ENCODE measurements at places on chromosomes 6 and 20.

DNA sequence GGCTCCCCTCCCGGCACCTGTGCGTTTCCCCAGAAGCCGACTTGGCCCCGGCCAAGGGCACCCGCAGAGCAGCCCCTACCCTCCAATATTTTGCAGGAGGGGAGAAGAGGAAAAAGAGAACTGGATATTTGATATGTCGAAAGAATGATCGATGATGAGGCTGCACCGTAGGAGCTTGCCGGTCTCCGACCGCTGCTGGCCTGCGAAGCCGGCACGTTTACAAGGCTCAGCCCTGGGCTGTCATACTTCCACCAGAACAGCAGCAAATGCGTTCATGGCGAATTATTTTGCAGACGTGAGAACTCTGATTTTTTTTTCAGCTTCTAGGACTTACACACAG lies 296.7 kb downstream of the TFAP2C start:
- DNase-seq, result no peak

GRCh38 chr6:54646069-54646950 lies 200.3 kb upstream of the FAM83B start:
- DNase-seq, result peak; percentile 71

DNA sequence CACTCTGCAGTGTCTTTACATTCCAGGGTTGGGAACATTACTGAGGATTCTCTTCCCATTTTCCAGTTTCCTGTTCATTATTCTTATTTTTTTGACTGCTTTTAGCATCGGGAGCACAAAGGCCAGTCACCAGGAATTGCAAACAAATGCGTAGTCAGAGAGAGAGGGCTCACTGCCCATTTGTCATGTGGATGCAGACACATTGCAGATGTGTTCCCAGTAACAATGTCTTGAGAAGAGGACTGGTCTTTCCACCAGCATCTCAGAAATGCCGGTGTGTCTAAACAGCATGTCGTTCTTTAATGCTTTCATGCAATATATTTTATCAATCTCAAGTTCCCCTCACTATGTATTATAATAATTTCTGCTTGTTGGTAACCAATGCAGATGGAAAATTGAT lies 952 bp upstream of the TAAR6 start:
- no peak for DNase-seq

DNA sequence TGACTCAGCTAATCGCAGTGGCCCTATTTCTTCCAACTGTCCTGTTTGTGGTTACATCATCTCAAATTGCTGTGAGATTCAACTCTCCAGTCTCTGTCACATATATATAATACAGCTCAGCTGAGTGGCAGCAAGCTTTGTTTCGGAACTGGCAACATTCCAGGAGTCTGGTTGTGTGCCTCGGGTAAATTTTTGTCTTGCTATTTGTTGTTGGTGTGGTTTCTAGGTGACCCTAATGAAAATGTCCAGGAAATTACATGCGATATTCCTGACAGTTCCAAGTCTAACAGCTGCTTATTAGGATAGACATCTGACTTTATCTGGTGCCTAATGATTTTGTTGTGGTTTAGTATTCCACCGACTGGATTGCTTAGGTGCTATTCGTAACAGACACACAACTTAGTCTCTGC lies 581.8 kb downstream of the CD109 start:
- peak; percentile 47 for DNase-seq

DNA sequence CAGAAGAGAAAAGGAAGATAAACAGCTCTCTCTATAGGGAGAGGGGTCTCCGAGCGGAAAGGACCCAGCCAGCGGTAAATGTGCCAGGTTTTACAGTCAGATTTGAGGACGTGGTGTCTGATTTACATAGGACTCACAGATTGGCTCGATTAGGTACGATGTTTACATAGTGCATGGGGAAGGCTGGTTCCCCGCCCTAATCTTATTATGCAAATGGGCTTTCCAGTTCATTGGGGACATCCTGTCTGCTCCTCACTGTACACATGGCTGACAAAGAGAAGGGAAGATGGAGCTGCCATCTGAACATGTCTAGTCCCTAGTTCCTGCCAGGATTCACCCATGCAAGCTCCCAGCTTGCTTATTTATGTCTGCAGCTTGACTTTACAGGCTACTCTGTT lies 119.9 kb downstream of the RNF144B start:
- no peak for DNase-seq

DNA sequence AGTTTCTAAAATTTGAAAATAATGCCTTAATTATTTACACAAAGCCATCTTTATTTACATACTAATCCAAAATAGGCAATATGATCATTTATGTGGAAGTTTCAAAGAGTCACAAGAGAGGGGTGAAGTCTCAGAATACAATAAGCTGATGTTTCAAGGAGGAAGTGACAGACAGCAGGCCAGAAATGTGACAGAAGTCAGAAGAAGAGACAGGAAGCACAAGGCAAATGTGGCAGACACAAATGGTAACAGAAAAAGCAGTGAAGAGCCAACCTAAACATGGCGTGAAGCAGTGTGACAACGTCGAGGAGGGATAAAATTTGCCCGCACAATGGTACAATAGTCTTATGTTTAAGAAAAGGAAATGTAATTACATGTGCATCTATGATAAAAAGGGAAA lies 59.8 kb downstream of the SHPRH start:
- DNase-seq, result no peak

GRCh38 chr20:46897328-46897880 lies 2.8 kb downstream of the EYA2 start:
- no peak for DNase-seq

DNA sequence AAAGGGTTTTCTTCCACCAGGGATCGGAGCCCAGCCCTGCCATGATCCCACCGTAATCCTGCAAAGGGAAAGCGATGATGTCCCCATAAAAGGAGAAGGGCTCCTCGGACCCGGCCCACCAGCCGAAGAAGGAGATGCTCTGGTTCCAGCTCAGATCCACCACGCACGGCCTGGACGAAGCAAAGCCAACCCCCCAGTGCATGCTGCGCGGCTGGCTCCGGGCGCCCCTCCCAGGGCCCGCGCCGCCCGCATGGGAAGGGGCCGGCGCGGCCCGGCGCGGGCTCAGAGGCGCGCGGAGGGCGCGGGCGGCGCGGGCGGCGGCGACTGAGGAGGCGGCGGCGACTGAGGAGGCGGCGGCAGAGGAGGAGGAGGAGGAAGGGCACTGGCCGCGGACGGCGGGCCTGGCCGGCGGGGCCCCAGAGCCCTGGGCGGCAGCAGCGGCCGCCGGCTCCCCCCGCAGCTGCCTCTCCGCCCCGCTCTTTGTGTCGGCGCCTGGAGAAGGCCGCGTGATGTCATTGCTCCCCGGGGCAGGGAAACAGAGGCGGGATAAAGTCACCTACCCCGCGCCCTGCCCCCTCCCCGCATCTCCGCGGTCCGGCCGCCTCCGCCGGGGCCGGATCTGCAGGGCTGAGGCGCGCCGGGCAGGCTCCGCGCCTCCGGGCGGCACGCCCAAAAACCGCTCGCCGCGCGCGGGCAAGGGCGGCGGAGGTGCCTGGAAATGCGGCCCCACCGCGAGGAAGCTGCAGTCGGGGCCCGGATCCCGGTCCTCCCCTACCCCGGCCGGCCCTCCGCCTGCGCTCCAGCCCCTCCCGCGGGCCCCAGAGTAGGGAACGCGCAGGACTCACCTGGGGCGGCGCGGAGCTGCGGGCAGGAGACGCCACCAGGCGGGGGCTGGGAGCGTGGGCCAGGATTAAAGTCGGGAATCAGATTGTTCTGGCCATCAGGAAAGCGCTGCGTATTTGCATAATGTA lies at the start of gene FAXC:
FAXC (minus strand) TSS at position 504 of the 971 bp plus-strand sequence; CDS start at position 202, 302 bp downstream.
- peak; percentile 85 for DNase-seq

GRCh38 chr6:30200551-30201281 lies 12.5 kb downstream of the TRIM26 start:
- DNase-seq, result no peak

DNA sequence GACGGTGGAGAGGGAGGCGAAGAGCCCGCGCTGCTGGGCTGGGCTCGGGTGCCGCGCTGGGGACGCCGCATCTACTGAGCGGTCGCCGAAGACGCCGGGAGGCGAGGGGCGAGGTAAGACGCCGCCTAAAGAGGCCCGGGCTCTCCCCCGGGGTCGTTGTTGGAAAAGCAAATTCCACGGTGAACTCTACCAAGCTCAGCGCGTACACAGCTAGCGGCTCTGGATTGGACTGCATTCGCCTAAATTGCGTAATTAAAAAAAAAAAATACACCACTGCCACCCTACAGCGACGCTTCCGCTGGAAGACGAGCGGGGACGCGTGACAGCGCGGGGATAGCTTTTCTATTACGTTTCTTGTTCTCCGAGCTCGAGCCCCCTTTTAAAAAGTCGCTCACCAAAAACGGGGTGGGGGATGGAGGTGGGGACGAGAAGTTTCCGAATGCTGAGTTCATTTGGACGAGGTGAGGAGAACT lies 92.0 kb upstream of the PRDM1 start:
- DNase-seq, result no peak

DNA sequence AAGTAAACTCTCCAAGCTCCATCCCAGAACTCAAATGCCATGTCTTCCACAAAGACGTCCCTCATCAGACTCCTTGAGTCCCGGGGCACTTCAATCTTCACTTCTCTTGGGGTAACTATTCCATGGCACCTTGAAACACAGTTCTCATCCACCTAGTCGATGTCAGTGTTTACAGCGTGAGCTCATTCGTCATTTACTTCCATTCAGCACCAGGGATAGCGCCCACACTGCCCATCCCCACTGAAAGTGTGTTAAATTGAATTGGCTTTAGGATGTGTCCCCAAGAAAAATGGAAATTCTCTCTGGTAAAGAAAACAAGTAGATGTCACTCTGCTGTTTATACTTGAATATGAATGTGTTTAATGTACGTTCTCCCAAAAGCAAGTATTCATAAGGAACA lies 31.3 kb downstream of the KCNK15 start:
- DNase-seq, result no peak

GRCh38 chr6:82712826-82713225 lies 349.2 kb downstream of the TPBG start:
- no peak for DNase-seq

GRCh38 chr20:24056491-24056890 lies 67.9 kb upstream of the GGTLC1 start:
- no peak for DNase-seq

DNA sequence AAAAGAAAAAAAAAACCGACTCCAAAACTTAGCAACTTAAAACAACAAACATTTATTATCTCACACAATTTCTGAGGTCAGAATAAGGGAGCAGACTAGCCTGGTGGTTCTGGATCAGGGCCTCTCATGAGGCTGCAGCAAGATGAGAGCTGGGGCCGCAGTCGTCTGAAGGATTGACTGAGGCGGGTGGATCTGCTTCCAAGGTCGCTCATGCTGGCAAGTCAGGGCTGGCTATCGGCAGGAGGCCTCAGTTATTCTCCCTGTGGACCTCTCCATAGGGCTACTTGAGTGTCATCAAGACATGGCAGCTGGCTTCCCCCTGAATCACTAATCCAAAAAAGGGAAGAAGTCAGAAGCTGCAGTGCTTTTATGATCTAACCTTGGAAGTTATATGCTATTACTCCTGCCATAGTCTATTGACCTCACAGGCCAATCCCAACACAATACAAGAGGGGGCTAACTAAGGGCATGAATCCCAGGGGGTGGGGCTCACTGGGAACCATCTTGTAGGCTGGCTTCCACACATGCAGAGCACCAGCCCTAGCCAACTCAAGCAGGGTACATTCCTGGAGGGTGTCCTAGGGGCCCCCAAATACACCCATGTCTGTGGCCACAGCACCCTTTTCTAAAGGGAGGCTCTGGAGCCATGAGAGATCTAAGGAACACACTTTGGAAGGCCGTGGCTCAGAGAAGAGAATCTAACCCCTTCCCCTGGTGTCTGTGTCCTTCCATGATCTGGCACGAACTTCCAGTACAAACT lies 11.3 kb downstream of the EBF4 start:
- no peak for DNase-seq

- DNase-seq, result no peak
Observed at GRCh38 chr6:73248192-73248903, 14.6 kb downstream of the KHDC1 start.

DNA sequence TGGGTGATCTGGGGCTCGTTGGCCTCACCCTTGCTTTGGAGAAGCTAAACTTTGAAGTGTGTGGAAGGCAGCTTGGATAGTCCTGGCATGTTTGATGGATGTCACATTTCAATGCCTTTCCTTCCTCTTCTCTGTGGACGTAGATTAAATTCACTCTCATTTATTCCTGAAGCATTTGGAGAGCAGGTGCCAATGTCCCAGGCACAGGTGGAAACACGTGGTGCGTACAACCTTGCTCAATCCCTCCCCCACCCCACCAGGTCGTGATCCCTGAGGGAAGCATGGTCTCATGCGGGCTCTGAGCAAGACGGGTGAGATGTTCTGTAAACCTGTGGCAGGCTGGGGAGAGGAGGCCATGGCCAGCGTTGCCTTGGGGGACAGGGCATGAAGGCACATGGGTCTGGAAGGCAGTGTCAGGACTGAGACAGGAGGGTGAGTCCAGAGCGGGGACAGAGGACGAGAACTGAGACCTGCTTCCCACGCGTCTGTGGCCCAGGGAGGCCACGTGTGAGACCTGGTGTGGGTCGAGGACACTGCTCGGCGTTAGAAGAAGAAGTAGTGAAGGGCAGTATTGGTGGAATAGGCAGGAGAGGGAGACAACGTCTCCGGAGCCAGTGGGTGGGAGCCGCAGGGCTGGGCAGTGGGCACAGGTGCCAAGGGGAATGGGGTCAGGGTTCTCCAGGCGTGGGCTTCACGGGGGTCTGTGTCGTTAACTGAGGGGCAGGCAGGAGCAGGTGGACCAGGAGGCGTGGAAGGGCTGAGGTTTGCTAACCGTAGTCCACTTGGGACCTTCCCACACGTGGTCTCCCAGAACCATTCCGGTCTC lies 34.4 kb downstream of the SMOC2 start:
- no peak for DNase-seq

GRCh38 chr6:50889497-50889896 lies 70.8 kb downstream of the TFAP2B start:
- no peak for DNase-seq

- DNase-seq, result no peak
Observed at GRCh38 chr20:36407199-36407733, 101.1 kb downstream of the DLGAP4 start.

GRCh38 chr6:29517728-29518440 lies 30.1 kb upstream of the MAS1L start:
- DNase-seq, result no peak

DNA sequence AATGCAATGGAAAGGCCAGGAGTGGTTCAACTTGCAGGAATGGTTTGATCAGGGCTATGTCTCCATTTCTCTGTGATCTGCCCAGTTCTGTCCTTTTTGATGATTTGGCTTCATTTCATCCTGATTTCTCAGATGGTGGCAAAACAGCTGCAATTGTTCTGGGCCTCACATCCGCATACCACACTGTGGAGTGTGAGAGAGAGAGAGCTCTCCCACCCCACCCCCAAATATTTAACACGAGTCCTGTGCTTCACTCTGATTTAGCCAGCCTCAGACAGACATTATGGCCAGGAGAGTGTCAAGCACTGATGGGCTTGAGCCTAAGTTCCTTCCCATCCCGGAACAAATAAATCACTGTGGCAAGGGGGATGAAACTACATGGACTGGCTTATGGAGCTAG lies 284.6 kb downstream of the CDC5L start:
- DNase-seq, result no peak

GRCh38 chr6:25868436-25869183 lies 5.4 kb downstream of the SLC17A3 start:
- DNase-seq, result no peak

- no peak for DNase-seq
Observed at GRCh38 chr6:160249671-160250070, 8.9 kb downstream of the SLC22A2 start.

- DNase-seq, result no peak
Observed at GRCh38 chr20:24573557-24573956, 104.1 kb downstream of the SYNDIG1 start.

GRCh38 chr20:62952373-62952967 lies at the start of gene SLC17A9:
SLC17A9 (plus strand) TSS chr20:62952709; CDS start chr20:62952831, 122 bp downstream.
- DNase-seq, result no peak

- DNase-seq, result peak; percentile 94
Observed at GRCh38 chr6:95577304-95578105, at the start of gene MANEA. MANEA (plus strand) TSS chr6:95577535; CDS start chr6:95586440, 8,905 bp downstream.

- no peak for DNase-seq
Observed at GRCh38 chr6:145704143-145704781, 31.1 kb downstream of the EPM2A start.

All from NCI-H774 (cell line).